ENCODE measurements at places on chromosomes 4 and X.

- no peak for DNase-seq
Measured at GRCh38 chr4:990746-991367, 2.3 kb downstream of the SLC26A1 start.

DNA sequence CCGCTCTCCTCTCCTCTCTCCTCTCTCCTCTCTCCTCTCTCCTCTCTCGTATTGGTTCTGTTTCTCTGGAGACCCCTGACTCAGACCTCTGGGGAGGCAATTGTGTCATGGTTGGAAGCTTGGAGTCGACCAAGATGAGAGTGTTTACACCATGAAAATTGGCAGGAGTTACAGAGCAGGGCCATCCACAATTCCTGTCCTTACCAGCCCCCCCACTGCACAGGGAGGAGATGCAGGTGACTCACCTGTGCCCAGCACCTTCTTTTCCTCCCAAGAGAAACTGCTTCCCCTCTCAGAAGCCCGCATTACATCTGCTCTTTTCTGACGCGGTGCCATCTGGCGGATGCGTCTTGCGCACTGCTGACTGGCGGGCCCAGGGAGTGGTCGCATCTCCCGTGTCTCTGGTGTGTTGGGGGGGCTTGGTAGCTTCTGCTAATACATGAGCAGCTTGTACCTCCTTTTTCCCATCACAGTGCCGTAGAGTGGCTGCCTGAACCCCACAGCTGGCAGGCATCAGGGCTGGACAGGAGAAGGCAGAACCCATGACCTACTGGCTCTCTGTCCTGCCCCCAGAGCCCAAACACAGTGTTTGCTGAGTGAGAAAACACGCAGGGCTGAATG lies 31.4 kb upstream of the GPR78 start:
- DNase-seq = no peak

- no peak for DNase-seq
Measured at GRCh38 chr4:120771907-120772306, 150.6 kb downstream of the PRDM5 start.

- DNase-seq = no peak
Measured at GRCh38 chrX:55521687-55522086, 32.0 kb upstream of the USP51 start.

- DNase-seq = no peak
Measured at GRCh38 chr4:7650606-7651385, 216.1 kb upstream of the PSAPL1 start.
